ENCODE measurements at places on chromosomes 7 and 10.

GRCh38 chr10:124655191-124656112 is 88.7 kb downstream of the FAM53B start:
- DNase-seq: no peak

DNA sequence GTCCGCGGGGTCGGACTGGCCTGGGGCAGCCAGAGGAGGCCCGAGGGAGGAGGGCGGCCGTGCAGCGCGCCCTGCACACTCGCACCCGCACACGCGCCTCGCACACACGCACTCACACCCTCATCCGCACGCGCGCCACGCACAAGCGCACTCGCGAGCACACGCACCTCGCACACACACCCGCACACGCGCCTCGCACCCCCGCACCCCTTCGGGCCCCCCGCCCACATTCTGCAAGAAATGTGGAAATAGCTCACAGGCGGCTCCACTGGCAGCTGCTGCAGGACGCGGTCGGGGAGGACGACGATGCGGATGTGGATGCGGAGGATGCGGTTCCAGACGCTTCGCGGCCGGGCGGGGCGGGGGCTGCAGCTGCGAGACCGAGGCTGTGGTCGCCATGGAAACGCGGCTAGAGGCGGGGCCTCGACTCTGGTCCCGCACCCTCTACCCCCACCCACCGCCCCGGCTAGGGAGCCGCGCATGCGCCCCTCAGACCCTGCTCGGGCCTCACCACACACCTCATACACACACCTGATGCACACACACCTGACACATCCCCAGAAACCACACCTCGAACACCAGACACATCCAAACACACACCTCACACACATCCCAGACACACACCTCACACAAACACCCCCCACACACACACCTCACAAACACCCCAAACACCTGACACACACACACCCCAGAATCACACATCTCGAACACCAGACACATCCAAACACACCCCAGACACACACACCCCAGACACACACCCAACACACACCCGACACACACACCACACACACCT is at the start of gene CALY:
CALY (minus strand) TSS at position 320 of the 793 bp plus-strand sequence. CDS start 7,907 bp downstream, outside the sequence.
- DNase-seq: peak; percentile 67

- no peak for DNase-seq
These were observed 178.1 kb downstream of the PTEN start for GRCh38 chr10:88041243-88042159.

- DNase-seq: no peak
These were observed 11.2 kb upstream of the OPALIN start for GRCh38 chr10:96369890-96370583.

DNA sequence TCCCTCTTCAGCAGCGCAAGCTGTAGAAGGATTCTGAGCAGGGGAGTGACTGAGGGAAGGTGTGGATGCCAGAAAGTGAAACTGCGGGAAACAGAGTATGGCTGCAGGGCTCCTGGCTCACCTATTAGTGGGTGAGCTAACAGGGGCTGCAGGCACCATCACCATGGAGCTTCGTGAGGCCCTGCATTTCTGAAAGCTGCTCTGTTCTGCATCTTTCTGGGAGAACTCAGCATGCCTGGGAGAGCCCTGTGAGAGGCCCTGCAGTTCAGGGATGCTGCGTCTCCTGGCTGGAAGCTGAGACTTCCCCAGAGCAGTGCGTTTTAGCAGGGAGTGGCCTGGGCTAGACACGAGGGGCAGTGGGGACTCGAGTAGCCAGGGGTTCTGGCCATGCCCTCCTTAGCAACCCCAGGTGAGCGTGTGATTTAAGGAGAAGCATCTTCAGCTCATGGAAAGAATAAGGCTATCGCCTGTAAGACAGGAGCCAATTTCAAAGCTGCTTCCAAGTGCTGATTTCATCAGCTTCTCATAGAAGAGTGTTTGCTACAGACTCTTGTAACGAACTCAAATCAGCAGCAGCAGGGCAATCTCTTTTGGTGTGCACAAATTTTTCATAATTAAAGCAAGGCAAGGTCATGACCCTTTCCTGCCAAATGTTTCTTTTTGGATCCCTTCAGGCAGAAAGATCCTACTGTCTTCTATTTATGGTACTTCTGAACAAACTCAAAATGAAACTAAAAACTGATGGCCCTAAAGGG is 293.6 kb upstream of the ZNF32 start:
- DNase-seq: no peak

DNA sequence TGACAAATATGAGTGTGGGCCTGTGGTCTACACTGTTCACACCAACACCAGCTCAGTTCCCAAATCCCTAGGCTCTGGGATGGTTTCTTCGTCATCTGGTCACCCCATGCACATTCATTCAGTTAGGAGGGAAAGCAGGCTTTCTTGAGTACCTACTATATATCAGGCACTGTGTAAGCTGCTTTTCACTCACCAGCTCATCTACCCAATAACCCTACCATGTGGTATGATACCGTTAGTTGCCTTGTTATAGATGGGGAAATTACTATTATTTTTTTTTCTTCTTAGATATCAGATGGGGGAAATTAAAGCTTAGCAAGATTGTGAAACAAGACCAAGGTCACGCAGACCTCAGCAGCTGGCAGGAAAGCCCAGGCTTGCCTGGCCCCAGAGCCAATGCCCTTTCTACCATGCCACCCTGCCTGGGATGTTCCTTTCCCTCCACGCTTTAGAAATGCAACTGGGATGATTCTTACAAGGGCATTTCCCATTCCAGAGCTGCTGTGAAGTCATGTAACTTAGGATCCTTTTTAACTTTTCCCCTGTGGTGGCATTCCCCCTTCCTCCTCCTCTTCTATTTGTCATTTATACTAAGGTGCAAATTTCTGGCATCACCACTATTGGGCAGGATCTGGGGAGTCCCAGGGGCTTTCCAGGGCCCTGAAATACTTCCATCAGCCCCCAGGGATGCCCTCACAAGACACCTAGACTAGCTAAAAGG is 93.1 kb upstream of the EFCAB10 start:
- no peak for DNase-seq

DNA sequence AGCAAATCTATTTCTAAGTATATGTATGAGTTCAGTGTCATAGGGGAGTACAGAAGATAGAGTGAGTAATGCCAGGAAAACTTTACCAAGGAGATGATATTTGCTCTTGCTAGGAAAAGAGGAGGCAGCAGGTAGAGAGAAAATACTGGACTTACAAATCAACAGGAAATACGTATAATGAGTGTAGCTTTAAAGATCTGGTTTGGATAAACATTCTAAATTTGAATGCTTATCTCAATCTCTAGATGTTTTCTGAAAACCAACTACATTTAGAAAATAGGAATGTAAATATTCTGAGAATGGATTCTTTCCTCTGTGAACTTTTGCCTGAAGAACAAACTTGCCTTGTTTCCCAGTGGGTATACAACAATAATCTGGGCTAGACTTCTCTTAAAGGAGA is 46.9 kb upstream of the GNAI1 start:
- DNase-seq: no peak

Data from GM12891 (cell line).